ENCODE measurements at places on chromosomes 1 and 21.

DNA sequence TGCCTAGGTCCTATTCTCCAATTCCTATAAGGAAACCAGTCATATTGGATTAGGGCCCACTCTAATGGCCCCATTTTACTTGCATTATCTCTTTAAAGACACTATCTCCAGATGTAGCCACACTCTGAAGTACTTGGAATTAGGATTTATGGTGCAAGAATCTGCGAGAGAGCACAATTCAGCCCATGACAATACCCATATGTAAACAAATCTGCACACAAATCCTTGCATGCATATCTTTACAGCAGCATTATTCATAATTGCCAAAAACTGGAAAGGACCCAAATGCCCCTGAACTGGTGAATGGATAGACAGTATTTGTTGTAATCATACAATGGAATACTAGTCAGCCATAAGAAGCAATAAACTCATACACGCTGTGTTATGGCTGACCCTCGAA lies 229.8 kb upstream of the ADAMTS5 start:
- DNase-seq: no peak

- DNase-seq: no peak
Observed at GRCh38 chr1:72530646-72531045, 248.3 kb upstream of the NEGR1 start.

DNA sequence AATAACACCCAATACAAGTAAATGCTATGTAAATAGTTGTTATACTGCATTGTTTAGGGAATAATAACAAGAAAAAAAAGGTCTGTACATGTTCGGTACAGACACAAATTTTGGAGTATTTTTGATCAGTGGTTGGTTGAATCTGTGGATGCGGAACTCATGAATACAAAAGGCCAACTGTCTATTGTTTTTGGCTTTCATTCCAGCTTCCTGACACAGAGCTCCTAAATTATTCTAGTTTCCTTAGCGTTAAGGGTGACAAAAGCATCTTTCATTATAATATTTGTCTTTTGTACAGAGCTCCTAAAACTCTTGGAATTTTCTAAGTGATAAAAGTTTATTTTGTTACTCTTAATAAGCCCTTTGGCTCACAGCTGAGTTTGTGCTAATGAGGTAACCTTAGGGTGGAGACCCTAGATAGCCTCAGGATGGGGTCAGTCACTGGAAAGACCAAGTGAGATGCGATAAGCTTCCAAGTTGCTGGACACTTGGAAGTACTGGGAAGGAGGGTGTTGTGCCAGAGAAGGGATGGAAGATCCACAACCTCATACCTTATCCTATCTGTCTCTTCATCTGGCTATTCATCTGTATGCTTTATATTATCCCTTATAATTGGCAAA lies 57.4 kb upstream of the PRRC2C start:
- no peak for DNase-seq

DNA sequence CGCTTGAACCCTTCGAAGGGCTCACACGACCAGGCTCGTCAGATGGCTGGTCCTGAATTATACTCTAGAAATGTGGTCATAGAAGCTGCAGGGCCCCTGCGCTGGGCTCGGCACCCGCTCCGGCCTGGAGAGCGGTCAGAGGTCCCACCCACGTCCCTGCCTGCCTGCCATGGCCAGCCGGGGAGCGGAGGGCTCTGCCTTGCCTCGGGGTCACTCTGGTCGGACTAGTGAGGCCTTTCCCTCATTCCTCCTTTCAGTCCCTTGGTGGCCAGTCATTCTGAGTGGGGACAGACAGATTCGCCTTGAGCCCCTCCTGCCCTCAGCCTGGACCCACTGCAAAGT lies 529 bp upstream of the MARCKSL1 start:
- DNase-seq: no peak

GRCh38 chr1:30452170-30452569 lies 271.2 kb downstream of the MATN1 start:
- no peak for DNase-seq

GRCh38 chr1:30684259-30684658 lies 39.1 kb downstream of the MATN1 start:
- no peak for DNase-seq

GRCh38 chr21:41751611-41752011 lies 15.2 kb downstream of the RIPK4 start:
- no peak for DNase-seq

GRCh38 chr1:23699280-23700179 lies 7.9 kb downstream of the RPL11 start:
- no peak for DNase-seq

DNA sequence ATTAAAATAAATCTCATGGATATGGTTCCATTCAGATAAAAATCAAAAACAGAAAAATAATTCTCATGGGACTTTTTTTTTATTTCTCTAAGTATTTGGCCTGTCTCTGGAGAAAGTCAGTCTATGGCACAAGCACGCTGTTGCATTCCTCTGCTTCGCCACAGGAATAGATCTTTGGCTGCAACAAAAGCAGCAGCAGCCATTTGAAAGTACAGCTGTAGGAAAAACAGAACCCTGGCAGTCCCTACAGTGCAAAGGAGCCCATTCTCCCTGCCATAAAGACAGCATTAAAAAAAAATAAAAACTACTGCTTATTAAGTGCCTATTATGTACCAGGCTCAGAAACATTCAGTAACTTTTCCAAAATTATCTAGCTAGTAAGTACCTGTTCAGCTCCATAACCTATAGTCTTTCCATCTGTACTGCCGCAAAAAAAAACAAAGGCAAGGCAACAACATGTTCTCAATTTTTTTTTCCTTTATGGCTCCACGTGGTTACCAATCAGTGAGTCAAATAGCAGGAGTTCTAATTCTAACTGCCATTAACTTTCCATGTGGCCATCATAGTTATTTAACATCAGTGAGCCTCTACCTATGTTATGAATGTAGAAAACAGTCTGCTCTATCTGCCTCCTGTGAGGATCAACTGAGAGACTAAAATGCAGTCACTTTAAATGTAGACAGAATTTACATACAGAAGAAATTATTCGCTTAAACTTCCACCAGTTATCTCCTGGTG lies 22.7 kb downstream of the SLC35D1 start:
- no peak for DNase-seq

- DNase-seq: no peak
Observed at GRCh38 chr1:105204836-105205371, 1455.2 kb downstream of the AMY1C start.

DNA sequence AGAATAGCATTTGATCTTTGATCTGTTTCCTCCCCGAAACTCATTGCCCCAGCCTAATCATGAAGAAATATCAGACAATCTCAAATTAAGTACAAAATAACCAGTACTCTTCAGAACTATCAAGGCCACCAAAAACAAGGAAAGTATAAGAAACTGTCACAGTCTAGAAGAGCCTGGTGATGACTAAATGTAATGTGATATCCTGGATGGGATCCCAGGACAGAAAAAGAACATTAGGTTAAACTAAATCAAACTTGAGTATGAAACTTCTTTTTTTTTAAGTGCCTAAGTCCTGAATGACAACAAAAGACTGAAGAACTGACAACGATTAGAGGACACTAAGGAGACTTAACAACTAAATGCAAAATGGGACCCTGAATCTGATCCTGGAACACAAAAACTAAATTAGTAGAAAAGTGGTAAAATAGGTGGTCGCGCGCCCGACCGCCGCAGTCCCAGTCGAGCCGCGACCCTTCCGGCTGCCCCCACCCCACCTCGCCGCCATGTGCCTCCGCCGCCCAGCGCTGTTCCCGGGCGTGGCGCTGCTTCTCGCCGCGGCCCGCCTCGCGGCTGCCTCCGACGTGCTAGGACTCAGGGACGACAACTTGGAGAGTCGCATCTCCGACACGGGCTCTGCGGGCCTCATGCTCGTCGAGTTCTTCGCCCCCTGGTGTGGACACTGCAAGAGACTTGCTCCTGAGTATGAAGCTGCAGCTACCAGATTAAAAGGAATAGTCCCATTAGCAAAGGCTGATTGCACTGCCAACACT lies 5.5 kb upstream of the PRKAB2 start:
- DNase-seq: no peak

DNA sequence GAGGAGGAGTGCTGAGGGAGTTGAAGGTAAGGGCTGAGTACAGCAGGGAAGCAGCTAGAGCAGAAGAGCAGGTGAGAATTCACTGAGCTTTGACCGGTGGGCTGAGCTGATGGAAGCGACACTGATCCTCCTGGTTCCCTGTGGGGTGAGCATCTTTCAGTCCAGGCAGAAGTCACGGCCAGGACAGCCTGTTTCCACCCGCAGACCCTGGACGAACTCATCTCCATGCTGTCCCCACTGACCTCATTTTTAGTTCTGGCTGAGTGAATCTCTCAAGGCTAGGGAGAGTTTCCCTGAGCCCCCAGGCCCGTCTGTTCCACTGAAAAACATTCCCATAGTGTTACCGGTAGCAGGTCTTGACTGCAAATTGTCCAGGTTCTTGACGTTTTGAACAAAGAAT lies 31.5 kb downstream of the FAM163A start:
- DNase-seq: no peak

- DNase-seq: no peak
Observed at GRCh38 chr1:203603940-203604591, 22.6 kb upstream of the ATP2B4 start.

GRCh38 chr1:90513956-90514355 lies 203.1 kb downstream of the BARHL2 start:
- no peak for DNase-seq

GRCh38 chr21:45098867-45099266 lies 24.5 kb downstream of the ADARB1 start:
- no peak for DNase-seq

Data from stimulated activated CD4-positive, alpha-beta T cell treated with anti-CD3 and anti-CD28 coated beads, Interleukin-1b, Interleukin-23, amount 100 ng/mL, for 1 hour (primary cell).